Pancreas (tissue), 10 donors: ENCODE measurements at places on chromosomes 6 and 20. TPM values are rescaled to one million over a fixed set of nuclear protein-coding genes. Genes with fewer than 3 reads are reported as not detected.

- no peaks in the 10 kb centered on the region for H3K36me3 ChIP-seq
- no peak overlapping the region for H3K27ac ChIP-seq
- no peak for DNase-seq
- H3K4me1 ChIP-seq, result no peaks in the 10 kb centered on the region
- no peak overlapping the region for H3K4me3 ChIP-seq
- H3K27me3 ChIP-seq, result no peaks in the 10 kb centered on the region
Measured at GRCh38 chr6:56072856-56073255, 174.5 kb downstream of the COL21A1 start.

DNA sequence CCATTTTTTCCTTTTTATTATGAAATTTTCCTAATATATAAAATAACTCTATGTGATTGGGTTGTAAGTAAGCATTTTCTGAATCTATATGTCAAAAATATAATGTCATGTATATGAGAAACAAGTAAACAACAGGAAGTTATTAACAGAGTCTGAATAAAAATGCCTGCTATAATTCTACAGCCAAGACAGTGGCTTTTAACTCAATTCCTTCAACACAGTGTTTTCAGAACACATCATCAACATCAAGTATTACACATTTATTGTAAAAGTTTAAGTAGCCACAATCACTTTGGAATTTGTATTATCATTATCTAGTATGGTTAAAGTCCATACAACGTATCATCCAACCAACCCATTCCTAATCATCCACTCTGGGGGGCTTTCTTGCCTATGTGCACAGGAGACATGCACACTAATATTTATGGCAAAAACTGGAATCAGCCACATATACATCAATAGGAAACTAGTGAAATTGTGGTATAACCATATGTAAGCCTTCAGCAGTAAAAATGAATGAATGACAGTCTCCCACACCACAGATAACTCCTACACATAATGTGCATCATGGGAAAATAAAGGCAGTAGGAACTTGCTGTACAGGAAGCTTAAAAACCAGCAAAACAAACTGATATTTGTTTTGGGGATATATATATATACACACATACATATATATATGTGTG, 6.9 kb upstream of the HLA-A start:
- H3K4me3 ChIP-seq, result no peak overlapping the region
- H3K4me1 ChIP-seq, result no peaks in the 10 kb centered on the region

DNA sequence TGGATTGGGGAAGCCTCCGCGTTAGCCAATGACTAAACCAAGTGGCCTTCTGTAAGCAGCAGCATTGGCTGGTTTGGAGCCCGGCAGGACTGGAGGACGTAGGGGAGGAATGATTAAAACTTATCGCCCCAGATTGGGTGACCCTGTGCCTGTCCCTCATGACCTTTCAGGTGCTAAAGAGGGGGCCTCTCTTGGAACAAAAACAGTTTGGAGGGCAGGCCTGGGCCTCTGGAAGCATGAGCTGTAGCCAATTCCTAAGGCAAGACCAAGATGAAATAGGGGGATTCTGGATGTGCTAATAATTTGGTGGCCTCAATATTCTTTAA, 1.4 kb downstream of the GMPR start:
- DNase-seq, result no peak
- no peaks in the 10 kb centered on the region for H3K27me3 ChIP-seq
- peak overlapping the region; percentile 76 for H3K27ac ChIP-seq

- DNase-seq, result no peak
- no peaks in the 10 kb centered on the region for H3K27me3 ChIP-seq
- H3K4me3 ChIP-seq, result no peak overlapping the region
- no peaks in the 10 kb centered on the region for H3K4me1 ChIP-seq
- H3K27ac ChIP-seq, result no peak overlapping the region
- H3K36me3 ChIP-seq, result no peaks in the 10 kb centered on the region
Measured at GRCh38 chr6:20302702-20303251, 90.5 kb upstream of the MBOAT1 start.

DNA sequence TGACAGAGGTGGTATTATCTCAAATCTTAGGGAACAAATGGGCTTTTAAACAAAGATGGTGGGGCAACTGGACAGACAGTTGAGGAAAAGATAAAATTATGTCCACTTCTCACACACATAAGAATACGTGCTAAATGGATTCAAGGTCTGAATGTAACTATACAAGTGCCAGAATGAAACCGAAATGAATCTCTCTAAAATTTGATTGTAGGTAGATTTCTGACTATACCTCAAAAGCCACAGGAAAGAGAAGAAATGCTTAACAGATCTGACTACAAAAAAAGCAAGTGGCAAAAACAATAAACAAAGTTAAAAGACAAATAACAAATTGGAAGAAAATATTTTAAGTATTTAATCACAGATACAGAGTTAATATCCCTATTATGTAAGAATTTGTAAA, 182.7 kb upstream of the OLIG3 start:
- H3K4me3 ChIP-seq, result no peak overlapping the region
- H3K4me1 ChIP-seq, result peaks cover 6% of the 10 kb centered on the region
- no peak for DNase-seq
- H3K27ac ChIP-seq, result no peak overlapping the region

- no peak overlapping the region for H3K4me3 ChIP-seq
- no peaks in the 10 kb centered on the region for H3K36me3 ChIP-seq
- H3K27me3 ChIP-seq, result no peaks in the 10 kb centered on the region
- DNase-seq, result no peak
- no peaks in the 10 kb centered on the region for H3K4me1 ChIP-seq
Measured at GRCh38 chr20:62957136-62958117, 4.9 kb downstream of the SLC17A9 start.

DNA sequence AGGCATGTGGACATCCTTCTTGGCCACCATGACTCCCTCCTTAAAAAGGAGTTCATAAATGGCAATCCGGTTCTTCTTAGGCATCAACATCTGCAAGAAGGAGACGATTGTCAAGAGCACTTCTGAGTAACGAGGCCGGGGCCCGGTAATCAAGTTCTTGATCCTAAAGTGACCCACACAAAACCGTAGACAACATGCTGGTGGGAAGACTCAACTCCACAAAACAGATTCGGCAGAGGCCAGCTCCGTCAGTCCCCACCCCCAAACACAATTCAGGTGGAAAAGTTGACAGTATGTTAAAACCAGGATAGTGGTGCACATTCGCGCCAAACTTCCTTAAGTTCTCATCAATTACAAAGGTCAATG, 754 bp downstream of the RPS10 start:
- H3K27me3 ChIP-seq, result no peaks in the 10 kb centered on the region
- peak overlapping the region; percentile 57 for H3K4me3 ChIP-seq
- H3K27ac ChIP-seq, result peak overlapping the region; percentile 81
- no peak for DNase-seq

DNA sequence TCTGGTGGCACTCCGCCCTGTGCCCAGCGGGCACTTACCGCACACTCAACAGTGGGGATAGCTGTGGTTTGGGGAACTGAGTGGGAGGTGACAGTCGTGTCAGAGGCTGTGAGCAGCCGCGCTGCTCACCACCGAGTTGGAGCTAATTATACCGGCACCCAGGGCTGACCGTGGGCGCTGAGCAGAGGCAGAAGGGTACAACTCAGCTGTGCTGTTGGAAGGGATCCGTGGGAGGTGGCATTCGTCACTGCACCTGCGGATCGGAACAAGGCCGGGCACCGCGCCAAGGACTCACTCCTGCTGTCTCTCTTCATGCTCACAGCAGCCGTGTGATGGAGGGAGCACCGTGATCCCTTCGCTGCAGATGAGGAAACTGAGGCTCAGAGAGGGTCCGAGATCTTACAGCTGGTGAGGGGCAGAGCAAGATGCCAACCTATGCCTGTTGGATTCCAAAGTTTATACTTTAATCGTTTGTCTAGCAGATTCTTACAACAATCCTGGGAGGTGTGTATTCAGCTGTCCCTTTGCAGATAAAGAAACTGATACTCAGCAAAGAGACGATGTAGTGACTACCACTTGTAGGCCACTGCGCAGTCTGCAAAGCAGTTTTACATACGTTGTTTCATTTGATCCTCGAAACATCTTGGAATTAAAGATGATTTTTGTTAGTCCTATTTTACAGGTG, 713 bp upstream of the ELMO2 start:
- DNase-seq, result peak; percentile 96
- H3K27ac ChIP-seq, result peak overlapping the region; percentile 92
- no peaks in the 10 kb centered on the region for H3K27me3 ChIP-seq
- H3K4me3 ChIP-seq, result peak overlapping the region; percentile 97
- H3K4me1 ChIP-seq, result peaks cover 36% of the 10 kb centered on the region

DNA sequence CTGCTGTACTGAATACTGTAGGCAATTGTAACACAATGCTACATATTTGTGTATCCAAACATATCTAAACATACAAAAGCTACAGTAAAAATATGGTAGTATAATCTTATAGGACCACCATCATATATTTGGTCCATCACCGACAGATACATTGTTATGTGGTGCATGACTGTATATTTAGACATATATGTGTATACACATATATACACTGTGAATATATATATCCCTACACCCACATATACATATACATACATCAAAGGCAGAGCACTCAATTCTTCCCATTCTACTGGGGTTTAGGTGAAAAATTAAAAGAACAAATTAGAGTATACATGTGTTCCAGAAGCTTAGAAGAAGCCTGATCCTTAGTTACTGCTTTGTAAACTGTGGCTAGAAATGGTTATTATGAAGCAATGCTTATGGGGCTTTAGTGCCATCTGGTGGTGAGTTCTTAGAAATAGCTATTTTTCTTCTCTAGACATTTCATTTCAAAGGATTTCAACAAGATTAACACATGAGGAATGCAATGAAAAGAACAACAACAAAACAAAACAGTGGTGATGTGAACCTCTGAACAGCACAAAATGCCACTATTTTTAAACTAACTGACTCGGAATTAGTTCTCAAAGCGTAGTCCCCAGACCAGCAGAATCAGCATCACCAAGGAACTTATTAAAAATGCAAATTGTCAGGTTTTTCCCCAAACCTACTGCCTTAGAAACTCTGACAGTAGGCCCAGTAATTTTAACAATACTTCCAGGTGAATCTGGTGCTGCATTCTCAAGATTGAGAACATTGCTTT, 38.0 kb downstream of the PKHD1 start:
- H3K4me1 ChIP-seq, result no peaks in the 10 kb centered on the region
- no peak overlapping the region for H3K4me3 ChIP-seq
- H3K27me3 ChIP-seq, result no peaks in the 10 kb centered on the region

- H3K4me3 ChIP-seq, result no peak overlapping the region
- no peaks in the 10 kb centered on the region for H3K27me3 ChIP-seq
- H3K27ac ChIP-seq, result no peak overlapping the region
- no peaks in the 10 kb centered on the region for H3K36me3 ChIP-seq
Measured at GRCh38 chr6:114287461-114287860, 55.4 kb downstream of the HS3ST5 start.

DNA sequence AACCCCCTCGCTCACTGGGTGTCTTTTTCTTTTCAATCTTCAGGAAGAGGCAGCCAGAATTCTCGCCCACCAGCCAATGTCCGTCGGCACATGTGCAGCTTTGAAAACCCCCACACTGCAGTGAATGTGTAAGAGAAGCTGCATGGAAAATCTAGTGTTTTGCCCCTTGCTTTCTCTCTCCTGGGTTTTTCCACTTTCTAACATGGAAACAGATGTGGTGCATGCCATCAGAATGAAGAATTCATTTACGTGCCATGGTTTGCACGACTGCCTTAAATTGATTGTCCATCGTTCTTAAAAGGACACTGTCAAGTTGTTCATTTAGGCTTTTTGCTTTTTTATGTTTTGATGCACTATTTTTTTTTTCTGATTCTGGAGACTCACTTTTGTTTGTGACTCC, 117.1 kb upstream of the RAB32 start:
- H3K4me1 ChIP-seq, result no peaks in the 10 kb centered on the region
- no peaks in the 10 kb centered on the region for H3K27me3 ChIP-seq
- H3K36me3 ChIP-seq, result no peaks in the 10 kb centered on the region
- H3K27ac ChIP-seq, result no peak overlapping the region

DNA sequence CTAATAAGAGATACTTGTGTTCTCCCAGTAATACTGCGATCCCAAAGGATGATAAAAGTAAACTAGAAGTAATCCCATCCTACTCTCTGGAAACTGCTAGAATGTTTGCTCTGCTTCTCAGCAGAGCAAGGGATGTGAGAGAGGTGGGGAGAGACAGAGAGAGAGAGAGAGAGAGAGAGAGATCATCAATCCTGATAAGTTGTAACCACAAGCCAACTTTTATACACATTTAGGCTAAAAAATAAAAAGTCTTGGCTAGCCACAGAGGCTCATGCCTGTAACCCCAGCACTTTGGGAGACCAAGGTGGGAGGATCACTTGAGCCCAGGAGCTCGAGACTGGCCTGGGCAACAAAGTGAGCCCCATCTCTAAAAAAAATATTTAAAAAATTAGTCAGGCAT, 16.0 kb upstream of the TRIM38 start:
- no peaks in the 10 kb centered on the region for H3K27me3 ChIP-seq
- H3K27ac ChIP-seq, result no peak overlapping the region
- H3K4me3 ChIP-seq, result no peak overlapping the region
- H3K36me3 ChIP-seq, result no peaks in the 10 kb centered on the region
- no peak for DNase-seq

DNA sequence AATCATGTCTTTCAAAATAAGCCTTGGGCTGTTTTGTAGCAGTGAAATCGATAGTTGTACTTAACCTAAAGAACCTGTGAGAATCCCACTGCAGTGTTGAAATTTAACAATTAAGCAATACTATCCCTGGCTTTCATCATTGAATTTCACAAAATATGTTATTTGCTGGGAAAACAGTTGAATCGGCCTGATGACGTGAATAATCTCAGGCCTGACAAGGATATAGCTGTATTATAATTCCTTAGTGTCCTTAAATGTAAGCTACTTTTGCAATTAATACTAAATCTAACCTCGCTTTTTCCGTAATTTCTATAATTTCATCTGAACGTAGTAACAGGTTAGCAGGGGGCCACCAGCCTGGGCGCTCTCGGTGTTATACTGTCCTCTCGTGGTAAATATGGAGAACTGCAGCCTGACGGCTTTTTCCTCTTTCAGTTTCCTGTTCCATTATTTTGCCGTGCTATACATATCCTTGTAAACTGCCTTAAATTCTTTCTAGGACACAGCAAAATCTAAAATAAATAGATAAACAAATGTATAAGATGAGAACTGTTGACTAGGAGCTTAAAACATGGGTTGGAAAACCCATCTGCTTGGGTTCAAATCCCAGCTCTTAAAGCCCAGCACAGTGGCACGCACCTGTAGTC, 24.0 kb downstream of the MTFR2 start:
- H3K4me3 ChIP-seq, result no peak overlapping the region
- H3K36me3 ChIP-seq, result no peaks in the 10 kb centered on the region
- no peak overlapping the region for H3K27ac ChIP-seq
- peak; percentile 69 for DNase-seq
- no peaks in the 10 kb centered on the region for H3K27me3 ChIP-seq

- H3K27ac ChIP-seq, result no peak overlapping the region
- no peaks in the 10 kb centered on the region for H3K4me1 ChIP-seq
- DNase-seq, result no peak
- no peaks in the 10 kb centered on the region for H3K27me3 ChIP-seq
- no peaks in the 10 kb centered on the region for H3K36me3 ChIP-seq
Measured at GRCh38 chr6:6981681-6982322, 126.0 kb upstream of the RREB1 start.

Gene LAMA2
- 6.4 TPM for total RNA-seq

Gene SPATS1
- total RNA-seq, result not detected

Gene TPBG
- 4.1 TPM for total RNA-seq

Gene FAM217B
- 6.6 TPM for total RNA-seq
